ENCODE measurements at places on chromosomes 6 and 20. TPM values are rescaled to one million over a fixed set of nuclear protein-coding genes. Genes with fewer than 3 reads are reported as not detected.

HDDC2 gene
- 55.8 TPM for total RNA-seq

SLC17A9 gene
- 47.6 TPM for total RNA-seq

NDUFAF4 gene
- 39.9 TPM for total RNA-seq

SMLR1 gene
- not detected for total RNA-seq

MEP1A gene
- total RNA-seq, result not detected

HLA-E gene
- total RNA-seq, result 740 TPM

TSPO2 gene
- not detected for total RNA-seq

BMP2 gene
- not detected for total RNA-seq

TNFRSF6B gene
- not detected for total RNA-seq

GFRA4 gene
- total RNA-seq, result not detected

PSMF1 gene
- total RNA-seq, result 137 TPM

CFAP206 gene
- total RNA-seq, result not detected

ABHD16A gene
- 59.1 TPM for total RNA-seq

VGLL2 gene
- total RNA-seq, result not detected

HLA-DQA1 gene
- total RNA-seq, result 628 TPM

CLIC5 gene
- 2.5 TPM for total RNA-seq

C6orf52 gene
- total RNA-seq, result 1.6 TPM

FAM217A gene
- total RNA-seq, result not detected

PPP1R3G gene
- total RNA-seq, result 0.15 TPM

SKIC2 gene
- total RNA-seq, result 95.8 TPM

NCOA6 gene
- total RNA-seq, result 23.7 TPM

C2 gene
- 0.78 TPM for total RNA-seq

TREML4 gene
- total RNA-seq, result not detected

DTD1 gene
- 26.3 TPM for total RNA-seq

SPEF1 gene
- not detected for total RNA-seq

LTB gene
- total RNA-seq, result 155 TPM

COX4I2 gene
- not detected for total RNA-seq

HLA-DQB2 gene
- 95.7 TPM for total RNA-seq

NOTCH4 gene
- total RNA-seq, result 4.0 TPM

VEGFA gene
- 31.3 TPM for total RNA-seq

PARD6B gene
- 5.7 TPM for total RNA-seq

GPSM3 gene
- 185 TPM for total RNA-seq

METTL24 gene
- total RNA-seq, result not detected

ZC3H12D gene
- 225 TPM for total RNA-seq

FAM229B gene
- 2.6 TPM for total RNA-seq

SLC22A7 gene
- not detected for total RNA-seq

GABRR1 gene
- not detected for total RNA-seq

ADAM33 gene
- total RNA-seq, result not detected

SIRPD gene
- total RNA-seq, result not detected

FAM209B gene
- total RNA-seq, result 1.5 TPM

PTCRA gene
- not detected for total RNA-seq

All from activated B cell treated with CpG ODN at 0.5 μM for 24 hours (primary cell).